Activated T-cell treated with anti-CD3 and anti-CD28 coated beads, Interleukin-2, amount 50 U/mL, for 72 hours (primary cell): ENCODE measurements at places on chromosomes 12 and 14. TPM values are rescaled to one million over a fixed set of nuclear protein-coding genes. Genes with fewer than 3 reads are reported as not detected.
A peak's percentile ranks its signal among the peaks of the same experiment; 100 is the strongest.

The SLC41A2 gene
- total RNA-seq, result 22.3 TPM

The TDRD9 gene
- total RNA-seq, result 4.6 TPM

The PPP4R4 gene
- 6.2 TPM for total RNA-seq

The CD9 gene
- 6.1 TPM for total RNA-seq

The OSGEP gene
- 68.1 TPM for total RNA-seq

The PIK3C2G gene
- not detected for total RNA-seq

The CLEC4D gene
- total RNA-seq, result not detected

The LALBA gene
- total RNA-seq, result not detected

The E2F7 gene
- total RNA-seq, result 5.7 TPM

The PLEKHG7 gene
- not detected for total RNA-seq

The SMIM41 gene
- total RNA-seq, result not detected

The OTX2 gene
- not detected for total RNA-seq

The TAS2R9 gene
- total RNA-seq, result not detected

The GALNT16 gene
- 0.21 TPM for total RNA-seq

The POTEG gene
- not detected for total RNA-seq

- H3K4me1 ChIP-seq, result no peaks in the 10 kb centered on the region
- no peak overlapping the region for H3K27ac ChIP-seq
- H3K36me3 ChIP-seq, result no peaks in the 10 kb centered on the region
- H3K27me3 ChIP-seq, result no peaks in the 10 kb centered on the region
These were observed 29.0 kb downstream of the SLC2A3 start for GRCh38 chr12:7907009-7907408.

DNA sequence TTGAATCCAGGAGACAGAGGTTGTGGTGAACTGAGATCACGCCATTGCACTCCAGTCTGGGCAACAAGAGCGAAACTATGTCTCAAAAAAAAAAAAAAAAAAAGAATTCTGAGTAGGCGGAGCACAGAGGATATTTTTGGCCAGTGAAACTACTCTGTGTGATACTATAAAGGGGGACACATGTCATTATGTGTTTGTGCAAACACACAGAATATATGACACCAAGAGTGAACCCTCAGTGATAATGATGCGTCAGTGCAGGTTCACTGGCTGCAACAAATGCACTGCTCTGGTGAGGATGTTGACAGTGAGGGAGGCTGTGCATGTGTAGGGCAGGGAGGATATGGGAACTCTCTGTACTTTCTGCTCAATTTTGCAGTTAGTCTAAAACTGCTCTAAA, 24.2 kb downstream of the FBXO21 start:
- H3K4me1 ChIP-seq, result no peaks in the 10 kb centered on the region
- H3K36me3 ChIP-seq, result peaks cover 40% of the 10 kb centered on the region
- no peak overlapping the region for H3K4me3 ChIP-seq
- no peak for DNase-seq
- H3K27me3 ChIP-seq, result no peaks in the 10 kb centered on the region
- H3K27ac ChIP-seq, result peak overlapping the region; percentile 23

- DNase-seq, result no peak
- no peaks in the 10 kb centered on the region for H3K36me3 ChIP-seq
- H3K4me1 ChIP-seq, result no peaks in the 10 kb centered on the region
- H3K4me3 ChIP-seq, result no peak overlapping the region
These were observed 132.7 kb downstream of the SSPN start for GRCh38 chr12:26327975-26328644.

- H3K4me1 ChIP-seq, result peaks cover 39% of the 10 kb centered on the region
- H3K27me3 ChIP-seq, result no peaks in the 10 kb centered on the region
- no peak overlapping the region for H3K27ac ChIP-seq
- H3K4me3 ChIP-seq, result no peak overlapping the region
These were observed 393 bp downstream of the ORMDL2 start for GRCh38 chr12:55818140-55818728.

GRCh38 chr14:72781561-72782508, 112.1 kb downstream of the DPF3 start:
- no peak overlapping the region for H3K4me3 ChIP-seq
- no peaks in the 10 kb centered on the region for H3K27me3 ChIP-seq
- H3K4me1 ChIP-seq, result peaks cover 5% of the 10 kb centered on the region
- no peak for DNase-seq
- H3K36me3 ChIP-seq, result peaks cover 5% of the 10 kb centered on the region

- DNase-seq, result no peak
- no peaks in the 10 kb centered on the region for H3K4me1 ChIP-seq
- H3K27ac ChIP-seq, result no peak overlapping the region
These were observed 362.8 kb downstream of the CACNA1C start for GRCh38 chr12:2415568-2415944.

DNA sequence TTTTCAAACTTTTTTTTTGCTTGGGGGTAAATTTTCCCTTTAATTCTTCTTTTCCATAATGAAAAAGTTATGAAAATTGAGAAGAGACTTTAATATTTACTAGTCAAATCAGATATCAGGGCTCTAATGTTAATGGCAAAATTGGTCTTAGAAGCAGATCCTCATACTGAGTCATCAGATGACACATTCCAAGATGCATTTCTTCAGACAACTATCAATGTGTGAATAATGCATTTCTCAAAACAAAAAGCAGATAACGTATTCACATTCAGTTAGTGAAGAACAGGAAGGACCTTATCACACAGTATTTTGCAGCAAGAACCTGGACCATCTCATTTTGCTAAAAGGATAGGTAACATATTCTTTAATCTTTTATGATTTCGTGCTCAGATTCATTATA, 130.7 kb downstream of the GPHN start:
- H3K36me3 ChIP-seq, result no peaks in the 10 kb centered on the region
- H3K4me3 ChIP-seq, result no peak overlapping the region
- no peaks in the 10 kb centered on the region for H3K27me3 ChIP-seq

DNA sequence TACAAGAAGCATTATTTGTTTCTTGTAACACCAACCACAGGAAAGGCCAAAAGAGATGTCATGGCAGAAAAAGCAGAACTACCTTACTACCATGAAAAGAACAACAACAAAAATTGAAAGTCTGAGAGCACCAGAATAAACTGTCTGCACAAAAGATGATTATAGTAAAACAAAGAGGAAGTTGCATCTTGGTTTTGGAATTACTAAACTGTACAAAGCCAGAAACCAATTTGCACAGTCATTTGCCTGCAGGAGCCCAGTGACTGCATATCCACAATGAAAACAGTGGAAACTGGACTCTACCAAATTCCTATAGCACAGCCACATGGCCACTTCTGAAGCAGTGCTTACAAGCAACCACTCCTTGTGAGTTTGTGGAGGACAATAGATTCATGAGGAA, 276.2 kb downstream of the SSPN start:
- no peaks in the 10 kb centered on the region for H3K27me3 ChIP-seq
- H3K27ac ChIP-seq, result peak overlapping the region; percentile 73
- H3K4me1 ChIP-seq, result peaks cover 23% of the 10 kb centered on the region
- H3K36me3 ChIP-seq, result peaks cover 5% of the 10 kb centered on the region

GRCh38 chr12:104257913-104258472, 42.4 kb downstream of the TXNRD1 start:
- H3K4me3 ChIP-seq, result no peak overlapping the region
- H3K27me3 ChIP-seq, result no peaks in the 10 kb centered on the region
- H3K4me1 ChIP-seq, result no peaks in the 10 kb centered on the region
- H3K27ac ChIP-seq, result no peak overlapping the region
- no peak for DNase-seq

GRCh38 chr14:36818246-36818645, 156.6 kb downstream of the PAX9 start:
- H3K27me3 ChIP-seq, result no peaks in the 10 kb centered on the region
- no peaks in the 10 kb centered on the region for H3K4me1 ChIP-seq
- DNase-seq, result no peak
- no peak overlapping the region for H3K4me3 ChIP-seq
- no peak overlapping the region for H3K27ac ChIP-seq
- no peaks in the 10 kb centered on the region for H3K36me3 ChIP-seq

DNA sequence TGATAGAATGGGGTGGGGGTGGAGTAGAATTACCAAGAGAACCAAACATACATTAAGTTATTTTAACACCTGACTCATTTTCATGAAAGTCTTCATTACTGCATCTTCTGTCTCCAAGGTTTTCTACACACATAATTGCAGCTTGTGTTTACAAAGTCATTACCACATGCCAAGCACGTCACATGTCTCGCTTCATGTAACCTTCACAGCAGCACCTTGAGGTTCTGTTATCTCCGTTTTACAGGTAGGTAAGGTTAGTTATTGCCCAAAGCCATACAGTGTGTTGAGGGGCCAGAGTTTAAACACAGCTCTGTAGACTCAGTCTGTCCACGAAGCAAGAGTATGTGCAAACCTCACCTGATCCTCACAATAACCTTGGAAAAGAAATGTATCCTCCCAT, 64.3 kb upstream of the RBM19 start:
- no peaks in the 10 kb centered on the region for H3K4me1 ChIP-seq
- H3K27ac ChIP-seq, result no peak overlapping the region

GRCh38 chr12:120010661-120011230, 21.7 kb downstream of the BICDL1 start:
- DNase-seq, result no peak
- H3K27ac ChIP-seq, result peak overlapping the region; percentile 92
- no peaks in the 10 kb centered on the region for H3K27me3 ChIP-seq
- peaks cover 26% of the 10 kb centered on the region for H3K36me3 ChIP-seq
- H3K4me3 ChIP-seq, result peak overlapping the region; percentile 97

GRCh38 chr12:107027636-107028053, 40.7 kb upstream of the MTERF2 start:
- peak overlapping the region; percentile 97 for H3K27ac ChIP-seq
- no peaks in the 10 kb centered on the region for H3K36me3 ChIP-seq
- H3K27me3 ChIP-seq, result no peaks in the 10 kb centered on the region

DNA sequence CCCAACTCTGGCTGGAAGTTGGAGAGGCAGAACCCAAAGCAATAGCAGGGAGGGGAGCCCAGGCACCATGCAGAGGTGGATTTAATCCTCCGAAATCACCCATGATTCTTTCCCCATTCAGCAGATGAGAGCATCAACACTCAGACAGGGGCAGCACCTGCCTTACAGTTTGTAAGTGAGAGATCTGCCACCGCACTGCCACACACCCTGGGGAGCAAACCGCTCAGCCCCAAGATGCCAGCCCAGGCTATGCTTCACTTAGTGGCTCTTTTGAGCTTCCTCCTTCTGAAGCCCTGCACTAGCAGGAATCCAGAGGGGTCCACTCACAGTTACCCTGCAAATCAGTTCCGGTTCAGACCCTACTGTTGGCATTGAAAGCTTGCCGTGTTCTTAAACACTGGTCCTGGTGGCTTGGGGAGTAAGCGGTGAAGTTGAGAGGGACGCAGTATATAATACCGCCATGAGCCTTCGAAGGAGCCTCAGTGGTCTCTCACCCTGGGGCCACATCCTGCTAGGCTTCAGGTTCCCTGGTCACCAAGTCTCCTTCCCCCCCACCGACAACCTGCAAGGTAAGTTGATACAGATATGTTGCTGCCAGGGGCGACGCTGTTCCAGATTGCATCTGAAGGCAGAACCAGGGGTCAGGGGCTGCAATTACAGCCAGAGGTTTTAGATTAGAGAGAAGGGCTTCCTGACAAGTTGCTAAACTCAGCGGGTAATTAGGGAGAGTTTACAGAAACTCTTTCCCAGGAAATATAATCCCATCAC, 72.0 kb upstream of the CCND2 start:
- DNase-seq, result no peak
- H3K27ac ChIP-seq, result no peak overlapping the region
- no peak overlapping the region for H3K4me3 ChIP-seq
- H3K27me3 ChIP-seq, result peaks cover 13% of the 10 kb centered on the region
- H3K36me3 ChIP-seq, result no peaks in the 10 kb centered on the region

DNA sequence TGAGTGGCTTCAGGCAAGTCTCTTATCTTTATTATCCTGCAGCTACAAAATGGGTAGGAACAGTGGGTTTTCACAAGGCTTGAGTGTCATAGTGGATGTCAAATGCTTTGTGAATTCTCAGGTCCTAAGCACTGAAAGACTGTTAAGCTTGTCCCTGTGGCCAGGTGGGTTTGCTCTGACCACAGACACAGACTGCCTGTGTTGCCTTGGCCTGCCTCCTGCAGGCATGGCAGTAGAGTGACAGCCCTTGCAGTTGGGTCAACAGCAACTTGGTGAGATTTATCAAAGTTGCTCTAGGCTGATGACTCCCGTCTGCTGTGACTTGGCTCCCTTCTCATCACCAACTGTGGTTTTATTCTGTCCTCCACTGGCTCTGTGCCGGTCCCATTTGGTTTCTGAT, 520.0 kb upstream of the CCDC196 start:
- no peak overlapping the region for H3K4me3 ChIP-seq
- no peaks in the 10 kb centered on the region for H3K27me3 ChIP-seq
- H3K27ac ChIP-seq, result no peak overlapping the region
- no peaks in the 10 kb centered on the region for H3K4me1 ChIP-seq

GRCh38 chr12:117333331-117333881, 28.0 kb downstream of the NOS1 start:
- no peaks in the 10 kb centered on the region for H3K4me1 ChIP-seq
- peaks cover 21% of the 10 kb centered on the region for H3K27me3 ChIP-seq
- H3K27ac ChIP-seq, result no peak overlapping the region
- no peaks in the 10 kb centered on the region for H3K36me3 ChIP-seq
- H3K4me3 ChIP-seq, result no peak overlapping the region

DNA sequence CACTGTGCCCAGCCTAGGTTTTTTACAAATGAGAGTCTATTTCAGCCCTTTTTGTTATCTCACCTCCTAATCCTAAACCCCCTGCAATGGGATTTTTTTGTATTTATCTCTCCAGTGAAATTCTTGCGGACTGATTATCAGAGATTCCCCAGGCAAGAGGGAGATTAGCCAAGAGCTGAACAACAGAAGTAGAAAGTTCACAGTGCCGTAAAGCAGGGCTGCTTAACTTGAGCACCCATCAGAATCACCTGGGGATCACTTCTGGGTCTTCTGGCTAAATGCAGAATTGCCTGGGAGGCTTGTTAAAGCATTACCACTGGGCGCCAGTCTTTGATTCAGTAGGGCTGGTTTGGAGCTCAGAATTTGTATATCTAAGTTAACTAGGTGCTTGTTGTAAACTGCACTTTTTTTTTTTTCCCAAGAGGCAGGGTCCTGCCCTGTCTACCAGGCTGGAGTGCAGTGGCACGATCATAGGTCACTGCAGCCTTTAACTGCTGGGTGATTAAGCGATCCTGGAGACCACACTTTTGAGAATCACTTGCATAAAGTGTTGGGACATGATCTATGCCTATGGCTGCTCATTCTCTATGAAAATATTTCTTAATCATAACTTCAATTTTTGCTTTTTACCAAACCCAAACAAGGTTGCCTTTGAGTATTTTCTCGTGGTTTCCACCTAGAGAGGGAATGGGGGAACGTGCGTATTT, 1.1 kb upstream of the DPPA3 start:
- H3K4me1 ChIP-seq, result no peaks in the 10 kb centered on the region
- H3K27ac ChIP-seq, result no peak overlapping the region
- DNase-seq, result no peak

GRCh38 chr14:55005071-55005470, 21.8 kb downstream of the WDHD1 start:
- H3K36me3 ChIP-seq, result peaks cover 28% of the 10 kb centered on the region
- no peak for DNase-seq
- no peaks in the 10 kb centered on the region for H3K27me3 ChIP-seq
- H3K27ac ChIP-seq, result no peak overlapping the region
- H3K4me1 ChIP-seq, result no peaks in the 10 kb centered on the region
- H3K4me3 ChIP-seq, result no peak overlapping the region

- no peak overlapping the region for H3K27ac ChIP-seq
- peak; percentile 4 for DNase-seq
- peak overlapping the region; percentile 91 for H3K4me3 ChIP-seq
- no peaks in the 10 kb centered on the region for H3K27me3 ChIP-seq
These were observed 1.3 kb downstream of the CAMKK2 start for GRCh38 chr12:121295116-121295745.

GRCh38 chr14:77580964-77581505, 35.4 kb downstream of the SPTLC2 start:
- H3K4me1 ChIP-seq, result peaks cover 29% of the 10 kb centered on the region
- peak overlapping the region; percentile 55 for H3K4me3 ChIP-seq
- H3K36me3 ChIP-seq, result no peaks in the 10 kb centered on the region
